ENCODE measurements at places on chromosomes 1 and 21. TPM values are rescaled to one million over a fixed set of nuclear protein-coding genes. Genes with fewer than 3 reads are reported as not detected.

DNA sequence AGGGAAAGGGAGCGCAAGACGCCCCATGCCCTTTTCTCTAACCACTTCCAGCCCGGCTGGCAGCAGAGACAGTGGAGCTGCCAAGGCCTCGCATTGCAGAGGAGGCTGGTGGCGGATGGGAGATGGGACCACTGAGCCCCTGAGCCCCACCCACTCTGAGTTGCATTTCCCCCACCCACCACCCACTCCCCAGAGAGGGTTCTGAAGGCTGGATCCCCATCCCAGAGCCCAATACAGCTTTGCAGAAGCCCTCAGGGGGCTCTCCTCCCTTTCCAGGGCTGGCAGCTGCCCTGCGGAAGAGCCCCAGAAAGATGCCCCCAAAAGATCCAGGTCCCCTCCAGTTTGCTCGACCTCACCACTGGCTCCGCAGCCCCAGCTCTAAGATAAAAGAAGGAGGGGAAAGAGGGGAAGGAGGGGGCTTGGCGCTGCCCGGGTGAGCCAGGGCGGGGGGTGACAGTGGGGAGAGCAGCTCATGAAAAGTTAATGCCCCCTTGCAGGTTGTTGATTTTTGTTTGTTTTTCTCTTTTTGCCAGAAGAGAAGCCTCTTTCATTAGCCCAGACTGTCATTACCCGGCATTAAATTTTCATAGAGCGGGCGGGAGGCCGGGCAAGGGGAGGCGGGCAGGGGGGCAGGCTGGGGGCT lies 38.4 kb upstream of the CASZ1 start:
- DNase-seq, result no peak

DNA sequence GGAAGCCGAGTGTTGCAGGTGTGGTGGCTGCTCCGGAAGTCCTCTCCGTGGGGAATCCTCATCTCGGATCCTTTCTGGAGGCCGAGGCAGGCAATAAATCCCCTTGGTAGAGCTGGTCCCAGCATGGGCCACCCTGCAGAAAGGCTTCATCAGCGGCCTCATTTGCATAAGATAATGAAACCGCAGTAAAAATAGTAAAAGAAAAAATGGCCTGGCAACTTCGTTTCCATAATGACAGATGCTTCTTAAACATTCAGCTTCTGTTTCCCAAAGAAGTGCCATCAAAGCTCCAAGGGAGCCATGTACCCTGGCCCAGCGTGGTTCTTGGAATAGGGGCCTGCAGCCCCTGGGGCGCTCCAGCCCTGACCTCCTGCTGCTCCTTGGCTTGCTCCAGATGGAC lies 244.1 kb downstream of the GRIK3 start:
- DNase-seq, result no peak

GRCh38 chr21:31363720-31364119 lies 19.7 kb upstream of the TIAM1 start:
- DNase-seq, result no peak

GRCh38 chr21:39422527-39423241 lies 22.9 kb downstream of the LCA5L start:
- no peak for DNase-seq

DNA sequence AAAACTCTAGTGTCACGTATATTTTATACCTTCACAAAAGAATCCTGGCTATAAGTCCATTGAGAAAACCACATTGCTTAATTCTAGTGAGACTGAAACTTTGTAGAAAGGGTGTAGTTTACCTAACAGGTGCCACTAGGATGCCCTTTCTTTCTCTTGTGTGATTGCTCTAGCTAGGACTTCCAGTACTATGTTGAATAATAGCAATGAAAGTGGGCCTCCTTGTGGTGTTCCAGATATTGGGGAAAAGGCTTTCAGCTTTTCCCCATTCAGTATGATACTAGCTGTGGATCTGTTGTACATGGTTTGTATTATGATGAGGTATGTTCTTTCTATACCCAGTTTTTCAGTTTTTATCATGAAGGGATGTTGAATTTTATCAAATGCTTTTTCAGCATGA lies 39.7 kb upstream of the CHODL start:
- no peak for DNase-seq

- no peak for DNase-seq
These were observed 15.8 kb upstream of the TNFRSF8 start for GRCh38 chr1:12047120-12047876.

DNA sequence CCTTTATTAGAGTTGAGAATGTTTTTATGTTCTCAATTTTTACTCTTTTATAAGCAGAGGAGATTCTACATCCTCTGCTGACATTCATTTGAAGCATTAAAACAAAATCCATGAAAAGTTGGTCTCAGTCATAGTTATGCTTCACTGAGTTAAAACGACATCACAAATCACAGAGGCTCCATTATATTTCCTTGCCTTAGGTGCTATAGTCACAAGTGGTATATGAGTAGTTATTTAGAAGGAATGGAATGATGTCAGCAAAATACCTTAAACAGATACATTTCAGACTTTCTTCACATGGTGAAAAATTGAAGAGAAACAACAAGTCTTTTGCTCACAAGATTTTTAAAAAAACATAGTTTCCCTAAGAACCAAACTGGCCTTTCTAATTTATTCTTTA lies 11.7 kb upstream of the METTL13 start:
- peak; percentile 5 for DNase-seq

DNA sequence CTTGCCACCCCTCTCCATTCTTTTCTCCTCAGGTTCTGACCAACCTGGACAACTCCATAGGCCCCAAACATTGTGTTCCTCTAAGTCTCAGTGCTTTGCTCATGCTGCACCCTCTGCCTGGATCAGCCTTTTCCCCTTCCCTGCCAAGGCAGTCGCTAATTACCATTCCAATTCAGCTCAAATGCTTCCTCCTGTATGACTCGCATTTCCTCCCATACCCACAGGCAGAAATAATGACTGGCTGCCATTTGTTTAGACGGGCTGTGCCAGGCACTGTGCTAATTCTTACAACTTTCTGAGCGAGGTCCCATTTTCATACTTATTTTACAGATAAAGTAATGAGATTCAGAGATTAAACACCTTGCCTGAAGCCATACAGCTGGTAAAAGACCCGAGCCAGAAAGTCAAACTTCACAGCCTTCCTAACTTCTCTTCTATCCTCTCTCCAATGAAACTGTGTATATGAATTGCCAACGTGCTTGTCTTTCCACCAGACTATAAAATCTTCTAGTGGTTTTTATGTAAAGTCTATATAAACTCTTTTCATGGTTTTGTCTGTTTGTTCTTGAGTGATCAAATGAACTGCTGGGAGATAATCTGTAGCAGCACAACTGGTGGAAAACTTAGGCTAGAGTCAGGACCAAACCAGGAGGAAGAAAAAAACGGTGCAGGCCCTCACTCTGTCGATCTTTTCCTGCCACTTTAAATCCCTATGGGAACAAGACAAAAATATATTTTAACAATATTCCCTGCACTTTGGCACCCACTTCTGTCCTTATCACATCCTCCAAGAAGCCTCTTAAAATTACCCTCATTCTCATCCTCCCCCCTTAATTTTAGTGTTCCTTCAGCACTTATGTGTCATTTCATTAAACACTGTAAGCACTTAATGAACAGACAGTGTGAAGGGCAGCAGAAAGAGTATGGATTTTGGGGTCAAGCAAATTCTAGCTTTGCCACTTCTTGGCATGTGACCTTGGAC lies 33.7 kb downstream of the RAB3B start:
- DNase-seq, result no peak

DNA sequence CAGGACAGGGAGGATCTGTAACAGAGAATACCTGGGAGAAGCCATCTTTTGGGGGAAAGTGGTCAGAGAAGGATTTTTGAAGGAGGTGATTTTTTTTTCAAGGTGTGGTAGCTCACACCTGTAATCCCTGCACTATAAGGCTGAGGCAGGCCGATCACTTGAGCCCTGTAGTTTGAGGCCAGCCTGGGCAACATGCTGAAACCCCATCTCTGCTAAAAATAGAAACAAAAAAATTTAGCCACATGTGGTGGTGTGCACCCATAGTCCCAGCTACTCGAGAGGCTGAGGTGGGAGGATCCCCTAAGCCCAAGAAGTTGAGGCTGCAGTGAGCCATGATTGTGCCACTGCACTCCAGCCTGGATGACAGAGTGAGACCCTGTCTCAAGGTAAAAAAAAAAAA lies 67.4 kb upstream of the ARTN start:
- DNase-seq, result no peak

GRCh38 chr1:203625628-203626019 lies 1.0 kb upstream of the ATP2B4 start:
- DNase-seq, result no peak

DNA sequence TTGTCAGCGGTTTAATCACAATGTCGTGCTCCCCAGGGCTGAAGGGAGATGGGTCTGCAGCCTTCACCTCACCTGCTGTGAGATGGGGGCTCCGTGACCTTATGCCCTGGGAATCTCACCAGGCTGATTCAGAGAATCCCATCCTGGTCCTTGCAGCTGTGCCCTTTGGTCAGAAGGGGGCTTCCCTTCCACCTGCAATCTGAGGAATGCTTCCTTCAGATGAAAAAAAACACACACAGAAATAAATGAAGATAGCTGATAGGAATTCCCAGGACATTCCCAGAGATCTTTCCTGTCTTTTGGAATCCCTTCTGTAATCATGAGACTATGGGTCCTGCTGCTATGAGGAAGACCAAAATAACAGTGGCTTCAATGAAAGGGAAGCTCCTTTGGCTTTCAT lies 127.0 kb upstream of the VAMP3 start:
- no peak for DNase-seq

GRCh38 chr1:24301785-24302175 lies 17.4 kb upstream of the GRHL3 start:
- DNase-seq, result no peak

DNA sequence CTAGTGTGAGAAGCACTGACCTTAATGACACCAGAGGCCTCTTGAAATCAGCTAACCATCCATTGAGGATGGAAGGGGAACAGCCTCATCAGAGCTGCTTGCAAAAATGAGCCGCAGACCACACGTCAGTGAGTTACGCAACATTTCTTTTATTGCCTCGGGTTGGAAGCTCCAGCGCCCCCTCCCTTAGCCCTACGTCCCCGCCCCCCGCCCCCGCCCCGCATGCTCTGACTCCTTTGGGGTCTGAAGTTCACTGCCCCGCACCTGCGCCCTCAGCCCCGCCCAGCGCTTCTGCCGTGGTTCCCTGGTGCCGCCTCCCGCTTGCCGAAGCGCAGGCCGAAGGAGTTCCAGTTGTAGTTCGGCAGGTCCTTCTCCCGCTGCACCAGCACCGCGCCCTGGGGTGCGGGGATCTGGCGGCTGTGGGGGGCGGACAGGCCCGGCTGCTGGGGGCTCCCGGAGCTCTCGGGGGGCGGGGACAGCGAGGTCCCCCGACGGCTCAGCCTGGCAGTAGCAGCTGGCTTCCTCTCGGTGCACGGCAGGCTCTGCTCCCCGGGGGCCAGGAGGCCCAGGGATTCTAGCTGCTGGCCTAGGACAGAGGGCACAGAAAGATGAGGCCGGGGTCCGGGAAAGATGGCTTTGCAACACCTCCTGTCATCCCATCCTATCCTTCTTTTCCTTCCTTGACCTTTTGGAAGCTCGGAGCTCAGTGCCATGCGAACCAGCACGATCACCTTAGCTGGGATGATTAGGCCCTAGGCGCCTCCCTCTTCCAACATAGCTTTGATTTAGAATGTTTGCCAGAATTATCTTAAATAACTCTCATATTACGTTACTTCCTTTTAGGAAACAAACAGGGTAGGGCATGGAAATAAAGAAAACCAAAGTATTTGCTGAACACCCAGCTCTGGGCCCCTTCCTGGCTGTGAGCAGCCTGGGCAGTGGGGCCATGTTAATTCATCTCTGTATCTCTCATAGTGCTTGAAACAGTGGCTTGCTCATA lies 5.8 kb downstream of the KISS1 start:
- no peak for DNase-seq

DNA sequence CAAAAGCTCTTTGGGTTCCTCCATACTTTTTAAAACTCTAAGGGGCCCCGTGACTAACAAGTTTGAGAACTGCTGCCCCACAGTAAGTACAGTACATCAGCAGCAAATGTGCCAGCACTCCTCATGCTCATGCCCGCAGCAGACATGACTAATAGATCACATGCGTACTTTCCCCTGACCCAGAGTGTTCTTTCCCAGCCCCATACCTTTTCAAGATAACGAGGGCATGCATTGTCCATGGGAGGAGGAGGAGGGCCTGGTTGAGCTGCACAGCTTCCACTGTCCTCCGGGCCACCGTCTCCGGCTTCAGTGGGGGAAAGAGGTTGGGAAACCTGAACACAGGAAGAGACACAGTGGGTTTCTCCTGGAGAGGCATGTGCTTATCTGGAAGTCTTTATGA lies 45.5 kb downstream of the DHRS3 start:
- DNase-seq, result no peak

- DNase-seq, result no peak
These were observed 8.1 kb upstream of the CITED4 start for GRCh38 chr1:40870135-40870728.

DNA sequence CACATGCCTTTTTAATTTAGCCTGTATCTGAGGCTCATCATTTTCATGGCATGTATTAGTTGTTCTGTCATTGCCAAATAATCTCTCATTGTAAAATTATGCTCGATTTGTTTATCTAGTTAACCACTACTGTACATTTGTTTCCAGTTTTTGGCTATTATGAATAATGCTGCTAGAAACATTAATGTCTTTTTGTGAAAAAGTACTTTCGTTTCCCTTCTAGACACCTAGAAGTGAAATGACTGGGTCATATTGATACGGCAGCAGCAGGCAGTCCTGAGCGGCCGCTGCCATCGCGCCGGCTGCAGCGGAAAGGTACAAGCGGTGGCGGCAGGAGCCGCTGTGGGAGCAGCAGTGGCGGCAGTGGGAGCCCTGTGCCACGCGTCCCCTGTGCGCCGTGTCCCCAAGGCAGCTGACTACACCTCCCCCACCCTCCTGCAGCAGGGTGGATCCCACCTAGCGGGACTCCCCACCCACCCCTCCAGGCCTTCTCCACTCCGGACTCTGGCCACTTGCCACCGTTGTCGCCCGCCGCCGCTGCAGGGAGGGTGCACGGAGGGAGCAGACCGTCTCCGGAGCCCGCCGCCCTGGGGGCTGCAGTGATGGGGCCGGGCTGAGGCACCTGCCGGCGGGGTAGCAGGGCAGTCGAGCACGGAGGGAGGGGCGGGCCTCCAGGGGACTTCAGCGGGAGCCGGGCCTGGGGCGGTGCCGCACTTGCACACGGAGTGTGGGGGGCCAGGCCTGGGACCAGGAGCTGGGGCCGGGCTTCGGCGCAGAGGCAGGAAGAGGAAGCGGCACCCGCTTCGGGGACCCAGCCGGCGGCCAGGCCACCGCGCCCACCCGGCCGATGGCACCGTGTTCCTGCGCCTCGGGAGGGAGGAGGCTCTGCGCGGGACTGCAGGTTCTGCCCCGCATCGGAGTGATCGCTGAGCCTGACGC lies 66.8 kb upstream of the RGS7 start:
- DNase-seq, result no peak

DNA sequence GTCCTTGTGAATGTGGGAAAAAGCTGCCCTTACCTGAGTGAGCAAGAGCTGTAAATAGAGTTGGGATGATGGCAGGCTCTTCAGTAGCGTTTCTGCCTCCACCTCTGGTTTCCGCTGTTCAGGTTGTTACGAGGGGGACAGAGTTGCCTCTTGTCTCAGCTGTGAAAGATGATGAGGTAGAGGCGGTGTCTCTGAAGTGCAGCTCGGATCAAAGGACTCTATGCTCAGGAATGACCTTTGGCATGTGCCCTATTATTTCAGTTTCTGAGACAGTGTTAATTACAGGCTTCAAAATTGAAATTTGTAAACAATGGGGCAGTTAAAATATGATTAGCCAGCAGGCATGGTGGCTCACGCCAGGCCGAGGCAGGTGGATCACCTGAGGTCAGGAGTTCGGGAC lies 70.3 kb downstream of the VPS26C start:
- no peak for DNase-seq

SPATA45 gene
- total RNA-seq, result not detected

LCK gene
- 10.3 TPM for total RNA-seq

C8B gene
- total RNA-seq, result not detected

CDC42BPA gene
- total RNA-seq, result 33.4 TPM

TCEA3 gene
- 6.8 TPM for total RNA-seq

ILF2 gene
- total RNA-seq, result 250 TPM

ITLN2 gene
- not detected for total RNA-seq

RUNX3 gene
- 0.38 TPM for total RNA-seq

SUSD4 gene
- 1.8 TPM for total RNA-seq
